NCI-H2081 treated with DMSO at 0.1 percent for 48 hours (cell line): ENCODE measurements at places on chromosomes 4 and X.

DNA sequence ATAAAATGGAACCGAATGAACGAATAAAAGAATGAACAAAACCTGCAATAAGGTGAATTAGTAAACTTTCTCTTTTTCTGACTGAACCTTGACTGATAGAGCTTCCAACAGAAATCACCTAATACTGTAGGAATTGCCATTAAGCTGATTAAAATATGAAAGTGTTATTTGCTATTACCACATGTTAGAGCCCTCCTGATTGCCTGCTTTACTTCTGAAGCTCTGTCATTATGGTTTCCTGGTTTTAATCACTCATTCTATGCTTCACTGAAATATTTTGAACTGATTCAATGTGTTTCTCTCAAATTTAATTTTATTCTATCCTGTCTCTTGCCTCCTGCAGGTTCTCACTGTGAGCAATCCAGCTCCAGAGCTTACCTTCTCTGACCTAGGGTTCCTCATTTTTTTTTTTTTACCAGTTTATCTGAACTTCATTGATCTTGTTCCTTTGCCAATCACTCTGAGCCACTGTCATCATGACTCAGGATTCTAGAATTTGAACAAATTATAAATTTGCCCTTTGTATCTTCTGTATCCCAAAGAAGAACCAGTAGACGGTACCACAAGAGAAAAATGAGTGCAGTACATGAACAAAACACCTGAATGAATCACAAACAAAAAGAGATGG, 48.1 kb upstream of the UGT2B15 start:
- DNase-seq, result no peak

DNA sequence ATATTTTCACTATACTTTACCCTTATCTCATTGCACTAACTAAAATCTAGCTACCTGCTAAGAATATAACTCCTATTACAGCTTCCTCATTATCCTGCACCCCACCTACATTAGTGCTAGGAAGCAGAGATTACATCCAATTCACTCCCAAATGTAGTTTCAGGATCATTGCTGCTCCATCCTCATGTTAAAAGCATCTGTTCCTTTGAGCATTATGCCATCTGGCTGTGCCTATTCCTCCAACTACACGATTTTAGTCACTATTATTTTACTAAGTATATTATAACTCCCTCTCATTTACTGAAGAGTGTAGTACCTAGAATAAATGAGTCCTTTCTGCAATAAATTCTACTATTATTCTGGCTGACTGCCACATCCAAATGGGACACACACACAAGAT, 1586.9 kb downstream of the TECRL start:
- DNase-seq, result no peak

GRCh38 chr4:98522636-98523395, 135.6 kb downstream of the TSPAN5 start:
- no peak for DNase-seq

GRCh38 chr4:163415668-163416067, 57.9 kb downstream of the TKTL2 start:
- DNase-seq, result no peak

GRCh38 chrX:16573781-16574180, 76.2 kb upstream of the S100G start:
- no peak for DNase-seq

- no peak for DNase-seq
Measured at GRCh38 chr4:189659287-189659686, 281.4 kb upstream of the FRG1 start.

- no peak for DNase-seq
Measured at GRCh38 chrX:123801901-123802300, 58.0 kb upstream of the XIAP start.

- DNase-seq, result peak; percentile 37
Measured at GRCh38 chr4:10007793-10008608, 13.3 kb downstream of the SLC2A9 start.

GRCh38 chr4:6116696-6117285, 83.6 kb downstream of the JAKMIP1 start:
- DNase-seq, result no peak

GRCh38 chrX:132442691-132443090, 46.1 kb downstream of the MBNL3 start:
- DNase-seq, result no peak

DNA sequence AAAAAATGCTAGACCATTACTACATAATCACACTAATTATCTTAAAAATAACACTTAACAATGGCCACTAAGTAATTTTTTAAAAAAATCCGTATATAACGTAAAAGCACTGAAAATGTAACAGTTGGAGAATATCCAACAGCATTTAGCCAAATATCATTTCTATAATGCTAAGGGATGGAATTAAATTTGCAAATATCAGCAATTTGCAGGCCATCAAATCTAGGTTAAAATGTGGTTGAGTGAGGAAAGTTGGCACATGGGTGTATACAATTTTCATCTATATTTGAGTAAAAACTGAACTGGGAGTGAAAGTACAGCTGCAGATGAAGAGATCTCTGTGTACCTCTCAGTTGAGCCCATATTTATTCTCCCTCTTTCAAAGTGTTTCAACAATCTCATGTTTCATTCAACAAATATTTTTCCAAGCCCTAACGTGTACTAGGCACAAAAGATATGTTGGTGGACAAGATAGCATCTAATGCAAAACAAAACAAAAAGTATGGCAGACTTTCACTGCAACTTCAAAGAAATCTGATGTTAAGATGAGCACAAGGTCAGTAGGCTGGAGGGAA, 63.0 kb downstream of the MBNL3 start:
- DNase-seq, result no peak

GRCh38 chrX:78199851-78200250, 60.4 kb upstream of the TAF9B start:
- no peak for DNase-seq

GRCh38 chr4:154506253-154506652, 14.7 kb upstream of the DCHS2 start:
- no peak for DNase-seq
